Muscle of arm (tissue), 14 donors: ENCODE measurements at places on chromosomes 16 and 17.

DNA sequence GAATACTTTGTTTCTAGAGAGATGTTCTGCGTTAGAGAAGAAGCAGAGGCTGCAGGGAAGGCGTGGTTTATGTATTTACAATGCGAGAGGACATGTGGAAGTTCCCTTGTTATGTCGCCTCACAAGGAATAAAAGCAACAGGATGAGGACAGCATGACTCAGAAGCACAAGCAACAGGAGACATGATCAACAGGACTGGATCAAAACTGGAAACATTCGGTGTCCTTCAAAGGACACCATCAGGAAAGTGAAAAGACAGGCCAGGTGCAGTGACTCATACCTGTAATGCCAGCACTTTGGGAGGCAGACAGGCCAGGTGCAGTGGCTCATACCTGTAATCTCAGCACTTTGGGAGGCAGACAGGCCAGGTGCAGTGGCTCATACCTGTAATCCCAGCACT lies 52.6 kb downstream of the CCDC57 start:
- no peak for DNase-seq

- no peak for DNase-seq
Measured at GRCh38 chr16:77663711-77664110, 58.6 kb upstream of the NUDT7 start.

- no peak for DNase-seq
Measured at GRCh38 chr16:5349670-5350517, 252.3 kb upstream of the EEF2KMT start.

DNA sequence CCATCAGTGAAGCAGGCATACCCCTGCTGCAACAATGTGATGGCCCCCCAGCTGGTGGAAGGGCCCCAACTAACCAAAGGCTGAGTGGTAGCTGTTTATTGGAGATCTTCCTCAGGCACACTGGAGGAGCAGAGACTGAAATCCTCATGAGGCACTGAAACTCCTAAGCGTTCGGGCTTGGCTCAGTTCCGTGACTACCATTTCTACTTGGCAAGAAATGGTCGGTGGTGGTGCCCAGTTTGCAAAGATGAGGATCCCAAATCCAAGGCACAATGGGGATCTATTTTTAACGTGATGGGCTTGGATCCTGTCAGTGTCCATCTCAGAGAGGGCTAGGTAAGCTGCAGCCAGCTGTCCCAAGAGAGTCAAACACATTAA lies 82.8 kb downstream of the TNFRSF13B start:
- DNase-seq: no peak

- DNase-seq: no peak
Measured at GRCh38 chr17:70564006-70564620, 394.8 kb downstream of the KCNJ2 start.

DNA sequence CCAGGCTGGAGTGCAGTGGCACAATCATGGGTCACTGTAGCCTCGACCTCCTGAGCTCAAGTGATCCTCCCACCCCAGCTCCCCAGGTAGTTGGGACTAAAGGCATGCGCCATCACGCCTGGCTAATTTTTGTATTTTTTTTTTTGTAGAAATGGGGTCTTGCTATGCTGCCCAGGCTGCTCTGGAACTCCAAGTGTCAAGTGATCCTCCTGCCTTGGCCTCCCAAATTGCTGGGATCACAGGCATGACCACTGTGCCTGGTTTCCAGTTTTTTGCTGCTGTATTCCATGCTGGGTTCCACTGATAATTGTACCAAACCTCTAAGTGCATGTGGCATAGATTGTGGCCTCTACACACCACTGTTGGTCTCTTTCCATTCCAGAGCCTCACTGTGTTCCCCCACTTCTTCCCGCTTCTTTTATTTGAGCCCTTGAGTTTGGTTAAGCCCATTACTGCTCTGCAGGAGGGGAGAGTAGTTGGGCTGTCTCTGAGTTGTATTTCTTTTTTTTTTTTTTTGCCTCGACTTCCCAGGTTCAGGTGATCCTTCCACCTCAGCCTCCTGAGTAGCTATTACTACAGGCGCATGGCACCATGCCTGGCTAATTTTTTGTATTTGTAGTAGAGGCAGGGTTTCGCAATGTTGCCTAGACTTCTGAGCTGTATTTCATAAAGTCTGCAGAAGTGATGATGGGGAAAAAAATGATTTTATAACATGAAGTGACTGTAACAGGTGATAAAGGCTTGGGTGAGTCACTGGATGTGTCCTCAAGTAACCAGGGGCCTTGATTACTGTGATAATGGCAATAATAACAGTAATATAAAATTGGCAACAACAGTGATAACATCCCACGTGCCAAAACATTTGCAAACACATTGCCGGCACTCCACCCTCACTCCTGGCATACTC lies 30.0 kb downstream of the EEF2K start:
- no peak for DNase-seq

GRCh38 chr17:40374821-40375498 lies 10.4 kb upstream of the GJD3 start:
- DNase-seq: no peak

- DNase-seq: no peak
Measured at GRCh38 chr17:48543107-48543853, 1.6 kb downstream of the HOXB2 start.

DNA sequence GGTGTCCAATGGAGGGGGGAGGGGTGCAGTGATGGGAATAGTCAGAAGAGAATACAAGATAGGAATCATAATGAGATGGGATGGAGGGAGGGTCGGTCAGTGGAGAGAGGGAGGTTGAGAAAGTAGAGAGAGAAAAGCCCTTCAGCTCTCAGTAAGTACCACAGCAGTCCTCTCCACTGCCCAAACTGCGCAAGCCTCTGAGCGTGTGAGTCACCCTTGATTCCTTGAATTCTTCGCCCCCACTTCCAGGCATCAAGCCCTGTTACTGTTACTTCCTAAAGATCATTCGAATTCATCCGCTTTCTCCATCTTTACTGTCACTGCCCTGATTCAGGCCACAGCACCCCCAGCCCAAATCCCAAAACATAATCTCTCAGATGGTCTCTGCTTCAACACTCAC lies 2.5 kb downstream of the GUCY2D start:
- no peak for DNase-seq

DNA sequence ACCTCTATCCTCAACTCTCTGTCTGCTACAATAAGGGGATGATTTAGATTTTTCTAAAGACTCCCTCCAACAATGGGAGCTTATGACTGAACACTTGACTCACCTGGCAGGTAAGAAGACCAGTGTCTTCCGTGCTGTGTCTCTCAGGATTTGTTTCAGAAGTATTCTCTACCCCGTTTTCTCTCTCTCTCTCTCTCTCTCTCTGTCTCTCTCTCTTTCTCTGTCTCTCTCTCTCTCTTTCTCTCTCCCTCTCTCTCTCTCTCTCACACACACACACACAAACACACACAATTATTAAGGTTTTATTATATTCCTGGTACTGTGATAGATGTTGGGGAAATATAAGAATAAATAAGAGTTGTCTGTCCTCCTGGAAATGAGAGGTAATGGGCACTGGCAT lies 263.9 kb downstream of the TOX3 start:
- no peak for DNase-seq

DNA sequence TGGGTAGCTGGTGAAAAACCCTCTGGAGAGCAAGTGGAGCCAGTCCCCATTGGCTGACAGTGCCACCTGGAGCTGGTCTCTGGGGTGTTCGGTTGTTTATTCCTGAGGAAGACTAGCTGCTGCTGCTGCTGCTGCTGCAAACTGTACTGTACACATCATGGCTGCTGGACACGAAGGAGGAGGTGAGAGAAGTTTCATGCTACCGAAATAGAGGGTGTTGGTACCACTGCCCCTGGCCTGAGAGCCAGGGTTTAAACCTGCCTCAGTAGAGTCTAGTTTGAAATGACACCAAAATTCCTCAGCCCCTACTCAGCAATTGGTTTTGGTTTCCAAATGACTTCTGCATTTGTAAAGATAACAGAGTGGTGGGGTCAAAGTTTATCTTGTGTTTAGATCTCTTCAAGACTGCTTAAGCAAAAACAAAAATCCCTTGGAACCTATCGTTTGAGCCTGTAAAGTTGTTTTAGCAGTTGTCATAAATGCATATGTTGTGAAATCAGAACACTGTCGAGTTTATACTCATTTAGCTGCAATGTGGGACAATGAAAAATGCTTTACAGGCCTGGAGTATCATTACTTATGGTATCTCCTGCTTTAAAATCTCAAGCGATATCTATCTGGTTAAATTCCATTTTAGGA lies 40.8 kb downstream of the CYB5B start:
- no peak for DNase-seq

DNA sequence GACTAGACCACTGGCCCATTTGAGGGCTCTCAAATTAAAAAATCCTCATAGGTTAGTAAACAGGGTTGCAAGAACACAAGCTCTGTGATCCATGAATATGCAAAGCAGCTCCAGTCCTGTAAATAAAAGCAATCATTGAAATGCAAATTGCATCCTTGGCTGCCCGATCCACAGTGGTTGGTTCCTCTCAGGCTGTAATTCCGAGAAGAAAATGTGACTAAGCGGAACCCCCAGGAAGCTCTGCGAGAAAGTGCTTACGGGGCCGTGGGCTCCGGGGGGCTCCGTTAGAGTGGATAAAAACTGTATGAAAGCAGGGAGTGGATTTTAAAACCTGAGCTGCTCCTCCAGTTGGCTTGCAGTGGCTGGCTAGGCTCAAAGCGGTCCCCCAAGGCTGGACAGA lies 2.5 kb downstream of the GPRC5B start:
- no peak for DNase-seq

DNA sequence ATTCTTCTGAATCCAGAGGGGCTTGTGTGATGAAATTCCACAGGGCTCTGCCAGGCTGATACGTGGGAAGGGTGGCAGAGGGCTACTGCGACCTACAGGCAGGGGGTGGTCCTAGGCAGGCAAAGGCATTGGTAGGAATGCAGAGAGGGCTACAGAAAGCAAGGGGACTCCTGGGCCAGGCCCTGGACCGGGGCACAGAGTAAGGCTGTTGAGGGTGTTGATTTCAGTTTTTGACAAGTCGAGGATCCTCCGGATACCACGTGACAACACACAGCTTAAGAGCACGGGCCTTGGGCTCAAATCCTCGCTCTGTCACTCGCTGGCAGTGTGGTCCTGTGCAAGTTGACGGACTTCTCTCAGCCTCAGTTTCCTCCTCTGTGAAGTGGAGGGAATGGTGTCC lies 19.1 kb upstream of the DOC2B start:
- no peak for DNase-seq

GRCh38 chr16:75109732-75110243 lies 6.8 kb downstream of the LDHD start:
- no peak for DNase-seq

DNA sequence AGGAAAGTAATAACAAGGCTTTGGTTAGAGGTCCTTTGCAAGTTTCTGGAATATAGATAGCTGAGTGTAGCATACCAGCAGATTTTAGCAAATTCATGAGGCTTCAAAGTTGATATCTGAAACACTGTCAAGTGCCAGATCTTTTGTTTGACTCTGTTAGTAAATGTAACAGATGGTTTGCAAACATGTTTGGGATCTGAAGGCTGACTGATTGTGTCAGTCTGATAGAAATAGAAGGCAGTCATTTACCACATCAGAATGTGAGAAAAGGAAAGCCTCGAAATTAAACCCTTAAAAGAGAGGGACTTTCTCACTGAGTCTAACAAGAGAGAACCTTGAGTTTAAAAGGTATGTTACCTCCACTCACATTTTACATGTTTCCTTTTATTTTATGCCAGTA lies 371.5 kb downstream of the KIF2B start:
- no peak for DNase-seq

- DNase-seq: no peak
Measured at GRCh38 chr16:4360538-4361021, 9.5 kb upstream of the PAM16 start.

DNA sequence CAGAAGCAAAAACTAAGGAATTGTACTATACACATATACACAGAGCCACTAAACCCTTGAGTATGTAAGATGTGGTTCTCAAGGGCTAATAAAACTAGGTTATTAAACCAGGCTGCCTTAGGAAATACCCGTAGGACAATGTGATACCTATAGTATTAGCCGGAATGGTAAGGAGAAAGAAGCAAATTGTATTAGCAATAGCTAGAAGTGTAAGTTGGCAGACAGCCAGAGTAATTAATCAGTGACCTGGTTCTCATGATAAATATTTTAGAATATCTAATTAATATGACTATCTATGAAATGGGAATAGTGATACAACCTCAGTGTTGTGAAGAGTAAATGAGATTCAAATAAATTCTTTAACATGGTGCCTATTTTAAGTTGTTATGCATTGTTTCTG lies 18.6 kb downstream of the GDPD1 start:
- no peak for DNase-seq

GRCh38 chr17:1515640-1516387 lies 598 bp downstream of the INPP5K start:
- DNase-seq: peak; percentile 74

GRCh38 chr17:7404737-7405349 lies 946 bp upstream of the TMEM256 start:
- DNase-seq: peak; percentile 61

GRCh38 chr17:66595893-66596292 lies 239.0 kb upstream of the CACNG5 start:
- no peak for DNase-seq

DNA sequence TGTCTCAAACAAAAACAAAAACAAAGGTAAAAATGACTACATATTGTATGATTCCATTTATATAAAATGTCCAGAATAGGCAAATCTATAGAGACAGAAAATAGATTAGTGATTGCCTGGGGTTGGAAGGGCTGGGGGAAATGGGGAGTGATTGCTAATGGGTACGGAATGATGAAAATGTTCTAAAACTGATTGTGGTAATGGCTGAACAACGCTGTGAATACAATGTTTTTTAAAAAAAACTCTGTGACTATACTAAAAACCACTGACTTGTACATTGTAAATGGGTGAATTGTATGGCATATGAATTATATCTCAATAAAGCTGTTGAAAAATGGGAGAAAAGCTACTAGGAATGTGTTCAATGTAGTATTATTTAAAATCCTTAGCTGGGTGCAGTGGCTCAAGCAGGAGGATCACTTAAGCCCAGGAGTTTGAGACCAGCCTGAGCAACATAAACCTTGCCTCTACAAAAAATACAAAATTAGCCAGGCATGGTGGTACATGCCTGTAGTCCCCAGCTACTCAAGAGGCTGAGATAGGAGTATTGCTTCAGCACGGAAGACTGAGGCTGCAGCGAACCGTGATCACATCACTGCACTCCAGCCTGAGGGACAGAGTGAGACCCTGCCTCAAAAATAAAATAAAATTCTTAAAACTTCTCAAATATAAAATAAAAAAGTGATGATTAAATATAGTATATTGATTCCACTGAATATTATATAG lies 47.9 kb downstream of the TOM1L2 start:
- no peak for DNase-seq

DNA sequence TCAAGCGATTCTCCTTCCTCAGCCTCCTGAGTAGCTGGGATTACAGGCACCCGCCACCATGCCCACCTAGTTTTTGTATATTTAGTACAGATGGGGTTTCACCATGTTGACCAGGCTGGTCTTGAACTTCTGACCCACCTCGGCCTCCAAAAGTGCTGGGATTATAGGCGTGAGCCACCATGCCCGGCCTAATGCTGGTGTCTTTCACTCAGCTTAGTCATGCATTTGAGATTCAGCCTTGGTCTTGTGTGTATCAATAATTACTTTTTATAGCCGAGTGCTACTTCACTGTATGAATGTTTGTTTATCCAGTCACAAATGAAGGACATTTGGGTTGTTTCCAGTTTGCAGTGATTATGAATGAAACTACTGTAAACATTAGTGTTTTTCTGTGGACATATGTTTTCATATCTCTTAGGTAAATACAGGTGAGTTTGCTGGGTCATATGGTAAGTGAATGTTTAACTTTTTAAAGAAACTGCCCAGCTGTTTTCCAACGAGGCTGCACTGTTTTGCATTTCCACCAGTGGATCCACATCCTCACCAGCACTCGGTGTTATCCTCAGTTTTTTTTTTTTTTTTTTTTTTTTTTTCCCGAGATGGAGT lies 11.0 kb upstream of the PLCG2 start:
- no peak for DNase-seq

- DNase-seq: no peak
Measured at GRCh38 chr16:1746693-1747195, 24.6 kb downstream of the NME3 start.
